Testis (tissue), 5 donors: ENCODE measurements at places on chromosomes 2 and 18. TPM values are rescaled to one million over a fixed set of nuclear protein-coding genes. Genes with fewer than 3 reads are reported as not detected.

GRCh38 chr2:207921606-207922005 lies 103.7 kb downstream of the PLEKHM3 start:
- DNase-seq = no peak
- H3K27ac ChIP-seq = no peak overlapping the region
- H3K4me1 ChIP-seq = no peaks in the 10 kb centered on the region
- H3K4me3 ChIP-seq = no peak overlapping the region
- no peaks in the 10 kb centered on the region for H3K36me3 ChIP-seq

The PSTPIP2 gene
- total RNA-seq = 3.5 TPM

DNA sequence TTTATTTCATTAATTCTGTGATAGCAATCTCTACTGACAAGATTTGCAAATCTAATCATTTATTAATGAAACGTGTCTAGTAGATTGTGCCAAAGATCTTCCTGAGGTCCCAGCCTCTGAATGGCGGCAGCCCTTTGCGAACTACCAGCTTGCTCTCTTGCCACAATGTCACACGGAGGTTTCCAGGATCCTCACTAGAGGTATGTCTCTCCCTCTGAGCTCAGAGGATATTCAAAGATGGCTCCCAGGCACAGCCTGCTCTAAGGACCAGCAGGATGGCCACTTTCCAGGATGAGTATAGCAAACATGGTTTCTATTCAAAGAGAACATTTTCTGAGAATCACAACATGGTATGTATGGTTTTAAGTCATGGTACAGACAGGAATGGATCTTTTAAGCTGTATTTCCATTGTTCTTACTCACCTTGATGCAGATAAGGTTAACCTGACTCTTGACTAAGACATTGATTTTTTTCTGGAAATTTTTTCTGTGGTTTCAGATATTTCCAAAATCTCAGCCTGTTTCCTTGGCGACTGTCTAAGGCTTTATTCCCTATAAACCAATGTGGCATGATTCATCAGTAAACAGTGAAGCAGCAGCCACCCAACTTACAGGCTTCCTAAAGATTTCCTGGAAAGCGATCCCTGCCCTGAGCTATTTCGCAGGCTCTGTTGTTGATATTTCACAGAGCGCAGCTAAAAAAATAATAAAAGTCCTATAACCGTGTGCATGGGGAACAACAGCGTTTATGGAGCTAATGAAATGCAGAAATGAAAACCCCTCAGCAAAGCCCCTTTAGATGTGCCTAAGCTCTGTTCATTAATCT lies 54.1 kb upstream of the KLF7 start:
- H3K4me1 ChIP-seq = no peaks in the 10 kb centered on the region
- no peak overlapping the region for H3K4me3 ChIP-seq
- DNase-seq = no peak
- no peak overlapping the region for H3K27ac ChIP-seq
- H3K27me3 ChIP-seq = no peaks in the 10 kb centered on the region
- H3K36me3 ChIP-seq = no peaks in the 10 kb centered on the region

GRCh38 chr2:33421820-33422219 lies 54.6 kb upstream of the RASGRP3 start:
- DNase-seq = no peak
- no peaks in the 10 kb centered on the region for H3K4me1 ChIP-seq
- H3K27ac ChIP-seq = no peak overlapping the region
- no peaks in the 10 kb centered on the region for H3K27me3 ChIP-seq
- no peak overlapping the region for H3K4me3 ChIP-seq

DNA sequence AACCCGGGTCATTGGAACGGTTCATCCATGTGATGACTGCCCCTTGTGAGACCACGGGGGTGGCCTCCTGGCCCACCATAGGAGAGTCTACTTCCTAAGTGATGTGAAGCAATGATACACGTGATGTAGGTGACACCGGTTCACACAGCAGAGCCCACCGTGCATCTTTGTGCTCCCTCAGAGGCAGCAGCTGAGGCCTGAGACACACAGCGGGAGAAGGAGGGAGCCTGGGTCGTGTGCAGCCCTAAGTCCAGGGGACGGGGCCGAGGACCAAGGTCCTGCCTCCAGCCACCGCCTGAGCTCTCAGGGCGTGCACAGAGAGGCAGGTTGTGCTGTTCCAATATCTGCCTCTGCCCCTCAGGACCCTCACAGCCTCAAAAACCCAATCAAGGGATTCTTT lies 377.2 kb upstream of the SALL3 start:
- H3K4me1 ChIP-seq = no peaks in the 10 kb centered on the region
- no peak overlapping the region for H3K4me3 ChIP-seq
- DNase-seq = no peak
- H3K27me3 ChIP-seq = no peaks in the 10 kb centered on the region
- no peaks in the 10 kb centered on the region for H3K36me3 ChIP-seq

The IL36RN gene
- not detected for total RNA-seq

The TUBA4B gene
- total RNA-seq = not detected

- peaks cover 26% of the 10 kb centered on the region for H3K4me1 ChIP-seq
- H3K27me3 ChIP-seq = no peaks in the 10 kb centered on the region
- peak overlapping the region; percentile 19 for H3K27ac ChIP-seq
- no peak overlapping the region for H3K4me3 ChIP-seq
- peak; percentile 41 for DNase-seq
- H3K36me3 ChIP-seq = no peaks in the 10 kb centered on the region
Observed at GRCh38 chr2:85578243-85579180, 1.1 kb downstream of the VAMP8 start.

- H3K36me3 ChIP-seq = no peaks in the 10 kb centered on the region
- no peak overlapping the region for H3K4me3 ChIP-seq
- H3K4me1 ChIP-seq = no peaks in the 10 kb centered on the region
- H3K27ac ChIP-seq = no peak overlapping the region
- no peaks in the 10 kb centered on the region for H3K27me3 ChIP-seq
- no peak for DNase-seq
Observed at GRCh38 chr18:45334191-45334590, 281.1 kb upstream of the SLC14A2 start.

DNA sequence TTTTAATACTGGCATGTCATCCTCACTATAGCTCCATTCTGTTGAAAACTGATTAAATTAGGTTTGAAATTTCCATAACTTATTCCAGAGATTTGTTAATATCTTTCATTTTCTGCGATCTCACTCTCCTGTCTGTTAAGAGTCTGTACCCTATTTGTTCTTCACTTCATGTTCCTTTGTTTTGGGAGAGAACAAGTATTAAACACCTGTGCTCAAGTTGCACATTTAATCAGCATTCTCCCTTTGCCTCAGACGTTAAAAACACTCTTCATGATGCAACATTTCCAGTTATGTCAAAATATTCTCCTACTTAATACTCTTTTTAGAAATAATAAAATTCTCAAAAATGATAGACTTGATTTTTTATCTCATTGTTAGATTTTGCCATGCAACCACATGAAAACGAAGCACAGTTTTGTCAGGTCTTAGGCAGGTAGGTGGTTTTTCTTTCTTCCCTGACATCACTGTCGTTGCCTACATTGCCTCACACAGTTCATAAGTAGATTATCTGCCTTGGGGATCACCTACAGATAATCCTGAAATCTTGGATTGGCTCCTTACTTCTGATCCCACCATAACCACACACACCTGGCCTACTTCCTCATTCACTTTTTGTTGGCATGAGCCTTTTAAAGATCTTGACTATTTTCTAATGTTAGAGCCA lies 109.9 kb downstream of the GAREM1 start:
- H3K27ac ChIP-seq = no peak overlapping the region
- no peaks in the 10 kb centered on the region for H3K27me3 ChIP-seq
- no peaks in the 10 kb centered on the region for H3K4me1 ChIP-seq
- no peak for DNase-seq
- no peaks in the 10 kb centered on the region for H3K36me3 ChIP-seq

The VWA3B gene
- total RNA-seq = 27.0 TPM

The DHRS9 gene
- 2.4 TPM for total RNA-seq

The BOLL gene
- total RNA-seq = 51.0 TPM

DNA sequence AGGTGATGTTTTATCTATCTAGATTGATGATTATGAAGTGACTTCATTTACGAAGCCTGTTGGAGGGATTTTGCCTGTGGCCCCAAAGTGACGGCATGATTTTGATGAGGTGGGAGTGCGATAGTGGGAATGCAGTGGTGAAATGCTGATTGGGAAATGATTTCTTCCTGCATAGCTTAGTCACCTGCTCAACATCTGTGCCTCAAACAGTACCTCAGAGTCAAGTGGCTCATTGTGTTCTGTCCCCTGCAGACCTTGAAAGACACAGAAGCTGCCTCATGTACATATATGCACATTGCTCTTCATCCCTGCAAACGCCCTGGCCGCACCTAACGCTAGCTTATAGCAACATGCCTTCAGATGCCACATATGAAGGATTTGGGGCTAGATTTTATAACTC lies 201.2 kb downstream of the TPGS2 start:
- H3K27ac ChIP-seq = no peak overlapping the region
- no peak overlapping the region for H3K4me3 ChIP-seq
- H3K36me3 ChIP-seq = no peaks in the 10 kb centered on the region
- no peak for DNase-seq
- H3K4me1 ChIP-seq = no peaks in the 10 kb centered on the region

DNA sequence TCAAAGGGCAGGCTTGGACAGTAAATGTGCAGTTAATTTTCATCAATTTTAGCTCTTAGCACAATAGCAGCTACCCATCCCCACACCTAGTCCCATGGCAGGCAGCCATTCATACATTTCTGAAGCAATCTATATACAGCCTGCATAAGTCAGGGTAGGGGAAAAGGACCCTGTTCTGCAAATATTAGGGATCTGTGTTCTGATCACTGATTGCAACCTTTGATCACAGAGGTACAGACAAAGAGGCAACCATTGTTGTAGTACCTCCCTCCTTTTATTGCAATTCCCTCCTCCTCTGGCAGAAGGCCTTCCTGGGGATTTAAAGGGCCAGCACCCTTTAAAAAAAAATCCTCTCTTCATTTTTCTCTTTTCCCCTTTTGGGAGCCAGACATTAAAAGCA lies 58.3 kb downstream of the KANSL1L start:
- no peak overlapping the region for H3K27ac ChIP-seq
- DNase-seq = no peak
- no peaks in the 10 kb centered on the region for H3K4me1 ChIP-seq
- H3K36me3 ChIP-seq = no peaks in the 10 kb centered on the region

GRCh38 chr2:179461420-179461819 lies 196.8 kb upstream of the SESTD1 start:
- no peak overlapping the region for H3K27ac ChIP-seq
- no peak for DNase-seq
- H3K27me3 ChIP-seq = no peaks in the 10 kb centered on the region
- no peaks in the 10 kb centered on the region for H3K4me1 ChIP-seq

GRCh38 chr2:237199577-237199976 lies 113.9 kb downstream of the COPS8 start:
- H3K27me3 ChIP-seq = no peaks in the 10 kb centered on the region
- H3K27ac ChIP-seq = no peak overlapping the region
- H3K4me3 ChIP-seq = no peak overlapping the region

DNA sequence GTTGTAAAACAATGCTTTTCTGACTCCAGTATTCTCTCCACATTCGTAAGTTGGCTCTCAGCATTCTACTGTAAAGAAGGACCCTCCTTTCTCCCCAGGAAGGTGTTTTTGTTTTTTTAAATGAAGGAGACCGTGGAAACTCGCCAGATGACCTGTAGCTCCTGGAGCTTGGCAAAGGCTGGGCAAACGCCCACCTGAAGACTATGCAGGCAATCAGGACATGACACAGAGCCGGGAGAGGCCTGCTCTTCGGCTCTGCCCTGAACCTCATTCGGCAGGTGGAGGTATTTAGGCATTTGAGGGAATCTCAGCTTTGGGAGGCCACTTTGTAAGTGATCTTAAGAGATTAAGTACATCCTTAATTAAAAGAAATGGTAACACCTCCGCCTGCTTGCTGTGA lies 17.4 kb downstream of the CASP10 start:
- H3K4me3 ChIP-seq = no peak overlapping the region
- H3K4me1 ChIP-seq = no peaks in the 10 kb centered on the region
- no peaks in the 10 kb centered on the region for H3K27me3 ChIP-seq
- no peaks in the 10 kb centered on the region for H3K36me3 ChIP-seq
- no peak overlapping the region for H3K27ac ChIP-seq

The MEIS1 gene
- 13.8 TPM for total RNA-seq

- H3K27me3 ChIP-seq = no peaks in the 10 kb centered on the region
- H3K4me3 ChIP-seq = no peak overlapping the region
Observed at GRCh38 chr2:68464651-68465050, 2.4 kb downstream of the FBXO48 start.

The FAM110C gene
- 16.3 TPM for total RNA-seq

GRCh38 chr2:48454504-48454903 lies 75.5 kb upstream of the STON1 start:
- no peak for DNase-seq
- peaks cover under 1% of the 10 kb centered on the region for H3K4me1 ChIP-seq
- H3K4me3 ChIP-seq = no peak overlapping the region
- H3K27me3 ChIP-seq = no peaks in the 10 kb centered on the region
